NCI-H1436 treated with DMSO at 0.1 percent for 48 hours (cell line): ENCODE measurements at places on chromosomes 6 and 20.

GRCh38 chr6:161169035-161169434, 104.8 kb downstream of the AGPAT4 start:
- DNase-seq: no peak

DNA sequence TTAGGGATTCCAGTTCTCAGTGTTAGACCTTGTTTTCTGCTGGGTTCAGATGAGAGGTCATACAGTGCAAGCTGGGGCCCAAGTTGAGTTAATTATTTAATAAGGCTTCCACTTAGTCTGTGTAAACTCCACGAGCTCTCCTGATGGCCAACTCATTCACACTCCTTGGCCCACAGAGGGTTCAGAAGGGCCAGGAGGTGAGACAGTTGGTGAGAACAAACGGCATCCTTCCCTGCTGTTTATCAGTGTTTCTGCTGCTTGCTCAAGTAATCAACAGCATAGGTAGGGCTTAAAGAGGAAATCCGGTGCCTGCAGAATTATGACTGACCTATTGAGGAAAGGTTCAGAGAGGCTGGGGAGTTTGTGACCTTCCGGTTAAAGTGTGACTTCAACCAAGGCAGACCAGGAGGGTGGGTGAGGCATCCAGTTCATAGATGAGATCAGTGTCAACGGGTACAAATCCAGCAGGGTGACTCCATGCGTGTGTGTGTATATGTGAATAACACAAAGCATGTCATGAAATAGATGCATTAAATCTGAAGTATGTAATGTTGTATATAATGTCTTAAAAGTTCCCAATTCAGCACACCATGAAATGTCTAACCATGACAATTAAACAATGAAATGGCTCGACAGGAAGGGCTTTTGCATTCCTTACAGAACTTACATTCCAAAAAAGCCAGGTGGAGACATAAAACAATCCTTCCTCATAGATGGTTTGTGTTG, 37.4 kb upstream of the BCAS1 start:
- no peak for DNase-seq

- DNase-seq: no peak
Measured at GRCh38 chr20:40949346-40949745, 79.3 kb upstream of the TOP1 start.

DNA sequence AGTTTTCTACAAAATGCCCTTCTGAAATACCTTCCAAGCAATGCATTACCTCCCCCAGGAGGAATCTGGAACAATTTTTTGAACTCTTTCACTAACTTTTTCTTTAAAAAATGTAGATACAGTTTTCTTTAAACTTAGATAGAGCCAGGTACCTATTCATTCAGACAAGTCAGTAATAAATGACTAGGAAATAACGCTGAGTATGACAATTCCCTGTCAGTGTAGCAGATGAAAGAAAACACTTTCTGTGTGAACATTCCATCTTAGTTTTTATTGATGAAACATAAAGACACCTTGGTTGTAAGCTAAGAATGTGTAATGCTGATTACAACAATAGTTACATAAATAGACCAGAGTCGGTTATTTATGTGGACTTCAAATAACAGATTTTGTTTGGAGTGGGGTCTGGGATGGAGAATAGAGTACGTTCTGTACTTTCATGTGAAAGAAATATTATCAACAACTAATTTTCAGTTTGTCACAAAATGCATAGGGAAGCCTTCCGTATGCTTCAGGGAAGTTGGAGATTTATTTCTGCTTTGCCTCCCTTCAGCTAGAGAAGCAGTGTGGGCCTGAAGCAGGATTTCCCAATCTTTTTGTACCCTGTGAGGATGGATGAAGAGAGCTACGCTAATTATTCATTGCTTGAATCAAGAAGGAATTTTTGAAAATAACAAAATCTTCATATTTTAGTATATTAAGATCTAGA, 19.2 kb upstream of the QKI start:
- DNase-seq: no peak

DNA sequence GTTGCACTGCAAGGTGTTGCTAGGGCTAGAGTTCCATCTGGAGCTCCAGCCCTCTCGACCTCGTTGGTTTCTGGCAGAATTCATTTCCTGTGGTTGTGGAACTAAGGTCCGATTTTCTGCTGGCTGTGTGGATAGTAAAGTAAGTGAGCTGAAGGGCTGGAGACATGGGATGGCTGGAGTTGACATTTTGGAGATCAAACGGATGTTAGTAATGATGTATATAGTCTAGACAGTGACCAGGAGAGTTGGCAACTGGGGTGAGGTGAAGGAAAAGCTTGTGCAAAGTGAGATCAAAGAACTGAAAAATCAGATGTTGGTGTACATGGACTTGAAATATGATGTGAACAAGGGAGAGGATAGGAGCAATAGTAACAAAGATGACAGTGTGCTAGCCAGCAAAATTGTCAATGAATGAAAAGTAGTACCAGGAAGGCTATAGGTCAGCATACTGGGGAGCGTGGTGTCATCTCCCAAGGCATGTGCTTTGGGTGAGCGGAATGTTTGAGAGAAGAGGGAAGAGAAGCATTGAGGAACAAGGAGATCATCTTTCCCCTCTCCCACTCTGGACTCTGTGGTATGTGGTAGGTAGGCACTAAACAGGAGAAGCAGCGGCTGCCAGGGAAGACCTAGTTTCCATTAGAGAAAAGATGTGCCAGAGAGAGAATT, 7.8 kb downstream of the QRSL1 start:
- no peak for DNase-seq

- DNase-seq: no peak
Measured at GRCh38 chr20:17969278-17969883, 563 bp downstream of the MGME1 start.

GRCh38 chr6:136890194-136890839, 31.8 kb upstream of the SLC35D3 start:
- no peak for DNase-seq

- no peak for DNase-seq
Measured at GRCh38 chr20:47455133-47456040, 46.3 kb upstream of the NCOA3 start.

DNA sequence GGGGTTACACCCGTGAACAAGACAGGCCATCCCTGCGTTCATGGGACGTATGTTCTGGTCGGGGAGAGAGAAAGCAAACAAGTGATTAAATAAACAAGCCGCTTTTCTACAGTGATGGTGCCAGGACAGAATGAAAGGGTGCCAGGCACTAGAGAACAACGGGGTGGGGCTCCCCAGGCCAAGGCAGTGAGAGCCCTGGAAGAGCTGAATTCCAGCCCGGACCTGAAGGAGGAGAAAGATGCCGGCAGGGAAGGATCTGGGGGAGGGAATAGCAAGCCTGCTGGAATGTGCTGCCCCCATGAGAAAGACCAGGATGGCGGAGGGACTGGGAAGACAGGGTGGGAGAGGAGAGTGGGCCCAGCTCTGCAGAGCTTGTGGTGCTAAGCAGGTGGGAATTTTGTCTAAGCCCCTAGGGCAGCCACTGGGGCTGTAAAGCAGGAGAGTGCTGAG, 7.5 kb downstream of the SNAI1 start:
- DNase-seq: no peak

DNA sequence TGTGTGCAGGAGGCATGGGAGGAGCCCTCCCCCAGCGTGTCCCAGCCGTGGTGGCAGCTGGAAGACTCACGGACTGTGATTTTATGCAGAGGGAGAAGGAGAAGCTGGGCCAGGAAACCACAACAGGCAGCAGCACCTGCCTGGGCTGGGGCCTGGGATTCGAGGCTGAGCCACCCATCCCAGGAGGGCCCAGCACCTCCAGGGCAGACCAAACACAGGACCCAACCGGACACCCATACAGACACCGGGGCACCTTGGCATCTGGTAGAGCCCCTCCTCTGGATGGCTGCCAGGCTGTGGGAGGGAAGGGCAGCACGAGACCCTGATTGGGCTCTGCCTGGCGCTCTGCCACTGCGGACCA, 41.7 kb upstream of the CHRNA4 start:
- DNase-seq: no peak

DNA sequence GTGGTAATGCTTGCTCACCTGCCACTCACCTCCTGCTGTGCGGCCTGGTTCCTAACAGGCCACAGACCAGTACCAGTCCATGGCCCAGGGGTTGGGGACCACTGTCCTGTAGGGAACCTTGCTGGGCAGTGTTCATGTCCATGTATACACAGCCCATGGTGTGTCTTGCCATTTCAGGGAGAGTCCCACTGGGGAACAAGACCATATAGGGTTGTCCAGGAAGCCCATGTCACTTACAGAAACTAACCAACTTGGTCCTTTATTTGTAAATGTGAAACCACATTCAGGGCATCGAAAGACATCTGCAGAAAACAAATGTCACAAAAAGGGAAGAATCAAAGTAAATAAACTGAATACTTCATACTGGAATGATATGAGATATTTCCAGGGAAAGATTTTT, 179.1 kb downstream of the NFATC2 start:
- no peak for DNase-seq

DNA sequence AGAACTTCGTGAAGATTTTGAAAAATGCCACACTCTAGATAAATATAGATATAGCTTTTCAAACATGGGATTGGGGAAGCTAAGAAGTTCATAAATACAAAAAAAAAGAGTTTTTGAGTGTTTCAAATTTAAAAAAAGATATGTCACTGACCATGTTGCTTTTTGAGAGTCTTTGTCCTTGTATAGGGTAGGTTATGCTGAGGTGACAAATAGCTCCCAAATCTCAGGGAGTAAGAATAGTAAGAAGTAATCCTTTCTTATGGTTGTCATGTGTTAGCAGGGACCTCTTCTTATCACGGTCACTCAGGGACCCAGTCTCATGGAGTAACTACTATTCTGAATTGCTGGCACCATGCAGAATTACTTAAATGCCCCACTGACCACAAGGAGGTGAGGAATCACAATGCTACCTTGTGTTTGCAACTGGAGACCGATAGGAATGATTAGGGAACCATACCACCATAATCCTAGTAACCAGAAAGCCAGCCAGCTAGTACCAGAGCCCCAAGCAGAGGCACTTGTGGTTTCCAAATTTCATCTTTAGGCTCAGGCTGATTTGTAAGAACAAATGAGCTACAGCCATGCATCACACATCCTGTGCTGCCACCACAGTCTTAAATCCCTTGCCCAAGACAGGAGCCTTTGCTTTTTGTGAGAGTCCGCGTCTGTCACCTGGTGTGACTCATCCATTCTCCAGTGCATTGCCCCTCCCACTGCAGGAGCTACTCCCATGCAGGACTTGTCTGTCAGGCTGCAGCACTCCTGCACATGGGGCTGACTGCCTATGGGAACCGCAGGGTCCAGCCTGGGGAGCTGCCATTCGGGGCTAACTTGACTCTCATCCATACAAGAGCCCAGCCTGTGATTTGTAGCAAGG, 42.4 kb upstream of the ADGRF4 start:
- DNase-seq: no peak

GRCh38 chr20:61744691-61745396, 320.8 kb downstream of the TAF4 start:
- DNase-seq: no peak

GRCh38 chr6:79841577-79842375, 105.6 kb downstream of the ELOVL4 start:
- DNase-seq: no peak

DNA sequence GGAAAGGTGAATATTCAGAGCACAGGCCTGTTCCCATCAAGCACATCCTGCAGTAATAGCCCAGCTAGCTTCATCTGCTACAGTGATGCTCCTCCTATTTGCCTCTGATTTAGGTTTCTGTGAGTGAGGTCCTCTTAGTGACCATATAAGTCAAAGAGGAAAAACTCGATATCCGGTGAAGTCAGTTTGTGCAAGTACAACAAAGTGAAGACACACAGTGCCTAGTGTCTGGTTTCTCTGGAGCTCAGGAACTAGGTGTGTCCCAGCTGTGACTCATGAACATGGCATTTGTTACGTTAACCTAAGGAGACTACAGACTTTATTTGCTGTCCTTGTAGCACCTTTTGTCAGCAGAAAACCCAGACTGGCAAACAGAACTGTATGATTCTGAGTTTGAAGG, 33.9 kb downstream of the EDN1 start:
- DNase-seq: no peak

- DNase-seq: no peak
Measured at GRCh38 chr20:41222296-41222695, 85.0 kb downstream of the PLCG1 start.

GRCh38 chr6:46325561-46326530, 155.1 kb upstream of the ENPP5 start:
- DNase-seq: peak; percentile 92

DNA sequence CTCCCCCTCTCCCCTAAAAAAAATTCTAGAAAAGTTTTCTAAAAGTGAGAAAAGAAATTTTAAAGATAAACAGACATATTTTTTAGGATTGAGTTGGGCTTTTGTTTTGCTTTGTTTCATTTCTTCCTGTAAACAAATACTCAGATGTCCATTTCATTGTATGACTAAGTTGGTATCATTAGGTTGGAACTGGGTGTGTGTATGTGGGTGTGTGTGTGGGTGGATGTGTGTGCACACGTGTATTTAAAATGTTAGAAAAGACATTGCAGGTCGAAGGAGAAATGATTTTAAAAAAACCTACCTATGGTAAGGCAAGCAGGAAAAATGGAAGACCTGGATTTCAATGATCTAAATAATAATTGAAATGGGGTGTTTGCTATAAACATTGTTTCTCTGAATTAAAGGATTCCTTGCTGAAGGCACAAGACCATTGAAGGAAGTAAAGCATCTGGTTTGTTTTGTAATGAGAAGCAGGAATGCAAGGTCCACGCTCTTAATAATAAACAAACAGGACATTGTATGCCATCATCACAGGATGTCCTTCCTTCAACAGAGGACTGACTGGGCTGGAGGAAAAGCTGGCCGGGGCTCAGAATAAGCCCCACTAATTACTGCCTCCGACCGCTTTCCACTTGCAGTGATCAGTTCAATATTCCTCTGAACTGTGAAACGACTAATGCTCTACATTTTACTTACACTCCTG, 996 bp upstream of the PRDM1 start:
- no peak for DNase-seq

GRCh38 chr6:110340392-110340965, 17.7 kb downstream of the METTL24 start:
- DNase-seq: no peak

- no peak for DNase-seq
Measured at GRCh38 chr6:85023721-85024120, 259.3 kb upstream of the TBX18 start.

DNA sequence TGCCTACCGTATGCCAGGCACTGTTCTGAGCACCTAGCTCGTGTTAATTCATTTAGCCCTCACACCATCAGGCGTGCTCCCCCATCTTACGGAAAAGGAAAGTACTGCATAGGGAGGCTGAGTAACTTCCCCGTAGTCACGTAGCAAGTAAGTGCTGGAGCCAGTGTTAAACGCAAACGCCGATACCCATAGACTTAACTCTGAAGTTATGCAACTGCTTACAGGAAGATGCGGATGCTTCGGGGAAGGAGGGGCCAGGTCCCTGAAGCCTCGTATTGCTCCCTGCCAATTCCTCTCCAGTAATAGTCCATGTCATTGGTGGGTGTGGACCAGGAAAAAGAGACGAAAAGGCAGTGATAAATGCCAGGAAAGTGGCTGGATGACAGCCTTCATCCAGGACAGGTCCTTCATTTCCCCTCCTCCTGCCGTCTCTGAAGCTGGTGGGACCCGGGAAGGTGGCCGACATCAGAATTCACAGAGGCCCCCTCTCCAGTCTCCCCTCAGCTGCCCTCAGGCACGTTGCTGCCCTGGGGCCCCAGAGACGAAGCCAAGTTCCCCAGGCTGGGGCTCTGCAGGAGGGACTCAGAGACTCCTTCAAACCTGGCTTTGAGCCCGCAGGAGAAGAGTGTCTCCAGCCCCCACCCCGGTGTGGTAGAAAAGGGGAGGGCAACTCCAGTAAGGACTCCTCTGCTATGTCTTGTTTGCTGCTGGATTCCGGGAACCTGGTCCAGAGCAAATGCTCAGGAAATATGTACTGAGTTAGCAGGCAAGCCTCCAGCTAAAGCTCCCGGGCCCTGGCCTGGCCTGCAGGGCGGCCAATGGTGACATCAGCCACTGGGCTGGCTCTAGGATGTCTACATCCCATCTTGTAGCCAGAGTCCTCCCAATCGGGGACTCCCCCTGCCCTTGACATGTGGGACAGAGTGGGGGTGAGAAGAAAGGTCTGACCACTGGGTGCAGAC, 37.8 kb downstream of the RAB44 start:
- no peak for DNase-seq
